NCI-H2081 treated with DMSO at 0.1 percent for 48 hours (cell line): ENCODE measurements at places on chromosomes 7 and 10.
A peak's percentile ranks its signal among the peaks of the same experiment; 100 is the strongest.

- DNase-seq, result no peak
Observed at GRCh38 chr7:148116195-148116594, 474.4 kb upstream of the C7orf33 start.

GRCh38 chr10:56139405-56139804 lies 221.7 kb downstream of the ZWINT start:
- DNase-seq, result peak; percentile 28

DNA sequence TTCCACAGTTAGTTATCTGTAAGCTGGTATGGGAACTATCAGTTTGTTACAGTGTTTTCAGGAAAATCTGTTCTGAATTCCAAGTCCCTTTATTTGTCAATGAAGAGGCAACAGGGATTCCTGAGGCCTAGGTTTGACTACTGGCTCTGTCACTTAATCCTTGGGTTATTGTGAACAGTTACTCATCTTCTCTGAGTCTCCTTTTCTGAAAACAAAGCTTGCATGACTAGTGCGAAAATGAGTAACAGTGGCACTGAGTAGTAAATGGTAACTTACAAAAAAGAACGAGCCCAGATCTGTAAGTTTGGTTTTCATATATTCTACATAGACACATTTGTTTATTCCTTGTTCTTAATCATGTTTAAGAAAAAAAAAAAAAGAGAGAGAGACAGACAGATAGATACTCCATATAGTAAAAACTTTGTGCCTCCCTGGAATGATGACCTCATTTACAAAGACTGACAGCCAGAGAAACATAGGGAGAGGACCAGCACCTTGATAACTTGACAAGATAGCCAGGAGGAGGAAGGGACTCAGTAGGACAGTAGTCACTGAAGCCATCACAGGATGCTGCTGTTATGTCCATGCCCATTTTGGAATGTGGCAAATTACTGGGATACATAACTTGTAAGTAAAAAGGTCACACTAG lies 1.9 kb downstream of the MRPS33 start:
- no peak for DNase-seq

GRCh38 chr7:123643495-123644441 lies 11.9 kb upstream of the LMOD2 start:
- DNase-seq, result no peak

DNA sequence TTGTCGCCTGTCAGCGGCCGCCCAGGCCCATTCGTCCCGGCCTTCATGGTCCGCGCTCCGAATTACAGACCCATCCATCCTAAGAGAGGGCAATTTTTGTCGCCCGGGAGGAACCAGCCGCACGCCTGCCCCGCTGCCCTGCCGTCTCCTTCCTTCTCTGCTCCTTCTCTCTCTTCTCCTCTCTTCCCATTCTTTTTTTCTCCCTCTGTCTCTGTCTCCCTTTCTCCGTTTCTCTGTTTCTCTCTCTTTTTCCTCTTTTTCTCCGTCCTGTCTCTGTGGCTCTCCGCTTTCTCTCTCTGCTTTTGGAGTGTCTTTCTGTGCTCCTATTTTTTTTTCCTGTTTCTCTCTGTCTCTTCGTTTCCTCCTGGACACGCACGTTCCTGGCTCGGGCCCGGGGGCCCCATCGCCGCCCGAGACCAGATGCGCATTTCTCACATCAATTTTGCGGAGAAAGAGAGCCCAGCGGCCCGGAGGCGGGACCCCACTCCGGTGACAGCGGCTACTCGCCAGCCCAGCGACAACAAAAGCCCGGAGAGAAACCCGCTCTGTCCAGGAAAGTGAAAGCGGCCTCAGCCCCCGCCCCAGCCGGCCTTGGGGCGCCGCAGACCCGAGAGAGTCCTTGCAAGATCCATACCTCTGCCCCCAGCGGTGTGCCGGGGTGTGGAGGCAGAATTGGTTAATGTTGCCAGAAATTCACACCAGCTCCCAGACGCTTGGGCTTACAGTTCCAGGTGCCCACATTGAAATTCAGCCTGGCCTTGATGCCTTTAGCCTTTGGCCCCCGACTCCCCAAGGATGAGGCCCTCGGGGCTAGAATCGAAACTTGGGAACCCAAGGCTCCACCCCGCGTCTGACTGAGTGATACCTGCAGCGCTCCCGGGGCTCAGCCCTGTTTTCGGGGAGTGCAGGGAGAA lies 4.1 kb downstream of the LBX1 start:
- no peak for DNase-seq
